HS-27A (cell line): ENCODE measurements at places on chromosomes 4 and X.

DNA sequence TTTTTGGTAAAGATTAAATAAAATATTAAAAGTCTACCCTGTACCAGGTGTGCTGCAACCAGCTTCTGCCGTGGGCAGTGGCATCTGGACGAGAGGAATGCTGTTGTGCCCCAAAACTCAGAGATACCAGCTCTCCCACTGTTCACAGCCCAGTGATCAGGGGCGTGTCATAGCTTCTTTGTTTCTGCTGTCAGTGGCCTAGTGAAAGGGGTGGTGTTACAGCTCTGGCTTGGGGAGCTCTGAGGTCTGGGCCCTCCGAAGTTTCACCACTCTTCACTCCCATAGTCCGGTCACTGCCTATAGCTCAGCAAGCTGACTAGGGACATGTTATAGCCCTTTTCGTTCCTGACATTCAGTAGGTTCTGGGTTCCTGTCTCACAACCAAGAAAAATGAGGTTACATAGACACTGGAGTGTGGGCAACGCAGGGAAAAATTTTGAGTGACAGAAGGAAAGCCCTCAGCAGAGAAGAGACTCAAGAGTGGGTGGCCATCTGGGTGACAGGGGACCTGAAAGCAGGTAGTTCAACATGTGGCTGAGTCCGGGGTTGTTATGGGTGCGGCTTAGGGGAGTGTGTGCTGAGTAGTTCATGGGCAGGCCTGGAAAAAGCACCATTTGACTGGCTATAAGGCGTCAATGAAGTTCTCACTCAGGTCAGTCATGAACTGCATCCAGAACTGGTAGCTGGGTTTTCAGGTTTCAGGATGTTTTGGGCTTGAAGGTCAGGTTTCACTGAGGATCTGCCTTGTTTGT is 1184.4 kb upstream of the PABPC4L start:
- no peak for DNase-seq

GRCh38 chr4:77376788-77377460 is 219.9 kb downstream of the CCNG2 start:
- DNase-seq: no peak

GRCh38 chr4:143668930-143669552 is 31.4 kb downstream of the FREM3 start:
- no peak for DNase-seq

DNA sequence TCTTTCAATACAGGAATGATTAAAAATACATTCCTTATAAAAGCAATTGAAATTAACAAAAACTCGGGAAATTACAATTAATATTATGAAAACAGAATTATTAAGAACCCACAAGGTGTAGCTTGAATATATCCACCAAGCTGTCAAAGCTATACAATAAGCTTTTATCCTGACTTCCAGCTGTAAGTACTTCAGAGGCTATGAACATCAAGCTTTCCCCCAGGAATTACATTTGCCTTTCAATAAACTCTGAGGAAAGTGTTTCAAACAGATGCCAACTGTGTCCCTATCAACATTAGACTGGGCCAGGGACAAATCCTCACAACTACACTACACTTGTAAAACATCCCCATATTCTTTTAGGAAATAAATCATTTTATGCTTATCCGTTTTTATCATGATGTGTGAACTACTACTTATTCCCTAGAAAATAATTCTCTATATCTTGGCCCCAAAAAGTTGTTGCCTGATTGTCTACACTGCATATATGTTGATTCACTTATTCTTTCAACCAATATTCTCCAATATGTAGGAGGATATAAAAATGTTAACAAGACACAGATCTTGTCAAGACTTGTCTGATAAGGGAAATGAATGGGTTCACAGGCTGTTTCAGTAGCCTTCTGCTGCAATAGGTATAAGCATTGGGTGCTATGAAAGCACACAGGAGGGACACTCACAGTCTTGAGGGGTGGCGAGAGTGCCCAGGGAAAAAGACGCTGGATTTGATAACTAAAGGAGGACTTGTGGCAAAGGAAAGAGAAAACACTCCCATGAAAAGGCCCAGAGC is 494.1 kb downstream of the CENPC start:
- no peak for DNase-seq

DNA sequence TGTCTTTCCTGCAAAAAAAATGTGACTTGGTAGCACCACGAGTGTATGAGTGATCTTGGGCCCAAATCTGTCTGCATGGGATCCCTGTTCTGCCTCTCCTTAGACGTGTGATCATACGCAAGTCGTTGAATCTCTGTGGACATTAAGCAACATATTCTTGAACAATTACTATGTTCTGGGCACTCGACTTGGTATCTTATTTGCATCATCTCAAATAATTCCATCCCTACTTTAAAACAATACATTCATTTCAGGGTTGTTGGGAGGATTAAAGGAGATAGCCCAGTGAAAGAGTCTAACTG is 145.4 kb upstream of the CPEB2 start:
- no peak for DNase-seq

DNA sequence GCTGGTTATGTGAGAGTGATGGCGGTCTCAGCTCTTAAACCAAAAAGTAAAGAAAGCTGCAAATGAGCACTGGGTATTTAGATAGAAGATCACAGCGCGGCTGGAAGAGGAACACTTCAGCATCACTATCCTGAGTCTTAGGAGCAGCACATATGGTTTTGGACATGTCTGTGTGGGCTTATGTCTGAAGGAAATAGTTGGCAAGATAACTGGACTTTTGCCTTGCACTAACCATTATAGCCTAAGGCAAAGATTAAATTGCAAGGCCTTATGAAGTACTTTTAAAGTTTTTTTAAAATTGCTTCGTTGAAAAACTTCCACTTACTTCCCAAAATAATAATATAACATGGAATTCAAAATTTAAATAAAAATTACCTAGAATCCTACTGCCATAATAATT is 4.6 kb upstream of the RAB9A start:
- no peak for DNase-seq

DNA sequence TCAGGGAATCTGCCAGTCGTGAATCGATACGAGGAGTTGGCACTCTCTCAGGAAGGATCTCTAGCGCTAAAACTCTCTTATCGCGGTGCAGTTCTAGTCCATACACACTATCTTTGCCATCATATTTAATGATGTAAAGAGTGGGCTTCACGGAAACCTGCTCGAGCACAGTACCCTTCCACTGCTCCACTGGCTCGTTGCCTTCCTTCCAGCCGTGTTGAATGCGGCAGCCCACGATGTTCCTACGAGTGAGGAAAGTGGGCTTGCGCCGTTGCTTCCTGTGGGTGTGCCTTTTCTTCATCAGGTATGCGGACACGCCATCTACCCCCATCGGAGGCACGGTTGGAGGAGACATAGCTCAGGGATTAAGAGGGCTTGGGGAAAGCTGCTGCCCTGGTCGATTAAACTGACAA is 661 bp downstream of the SPIN4 start:
- no peak for DNase-seq

DNA sequence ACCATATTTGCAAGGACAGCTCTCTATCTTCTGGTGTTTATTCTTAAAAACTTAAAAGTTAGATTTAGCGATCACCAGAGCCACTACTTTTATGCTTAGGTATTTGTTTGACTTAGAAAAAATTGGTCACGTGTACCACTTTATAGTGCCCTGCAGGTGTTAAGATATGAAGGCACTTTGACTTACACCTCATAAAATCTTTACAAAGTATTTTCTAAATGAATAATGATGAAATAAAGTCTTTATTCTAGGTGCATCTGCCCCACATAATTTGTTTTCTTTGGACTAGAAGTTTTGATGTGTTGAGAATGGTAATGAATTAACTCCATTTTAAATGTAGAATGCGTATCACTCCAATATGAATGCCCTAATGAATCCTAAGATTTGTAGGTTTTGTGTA is 2.9 kb downstream of the FMR1 start:
- no peak for DNase-seq
